ENCODE measurements at places on chromosomes 6 and 20.
A peak's percentile ranks its signal among the peaks of the same experiment; 100 is the strongest.

DNA sequence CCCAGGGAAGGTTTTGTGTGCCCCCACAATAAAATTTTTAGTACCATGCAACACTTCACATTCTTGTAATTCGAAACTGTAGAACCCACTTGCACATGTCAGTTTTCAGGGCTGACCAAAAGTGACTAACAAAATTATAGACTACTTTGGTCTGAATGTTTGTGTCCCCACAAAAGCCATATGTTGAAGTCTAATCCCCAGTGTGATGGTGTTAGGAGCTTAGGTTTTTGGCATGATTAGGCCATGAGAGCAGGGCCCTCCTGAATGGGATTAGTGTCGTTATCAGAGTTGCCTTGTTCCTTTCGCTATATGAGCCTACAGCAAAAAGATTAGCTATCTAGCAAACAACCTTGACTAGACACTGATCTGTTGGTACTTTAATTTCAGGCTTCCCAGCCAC lies 49.0 kb upstream of the TENT5A start:
- DNase-seq = no peak

DNA sequence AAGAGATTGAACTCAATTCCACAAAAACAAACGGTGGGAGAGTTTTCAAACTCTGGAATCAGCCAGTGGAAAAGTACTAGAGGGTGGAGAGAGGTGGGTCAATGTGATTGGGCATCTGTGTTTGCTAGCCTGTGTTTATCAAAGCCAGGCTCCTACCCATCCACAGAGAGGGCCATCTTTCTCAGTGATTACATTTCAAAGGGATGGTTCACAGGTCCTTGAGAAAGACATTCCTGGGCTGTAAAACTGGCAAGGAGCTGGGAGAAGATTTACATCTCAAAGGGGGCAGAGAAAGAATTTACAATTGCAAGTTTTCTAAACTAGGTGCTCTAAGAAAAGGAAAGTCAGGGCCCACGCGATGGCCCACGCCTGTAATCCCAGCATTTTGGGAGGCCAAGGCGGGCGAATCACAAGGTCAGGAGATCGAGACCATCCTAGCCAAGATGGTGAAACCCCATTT lies 146.8 kb upstream of the UST start:
- no peak for DNase-seq

DNA sequence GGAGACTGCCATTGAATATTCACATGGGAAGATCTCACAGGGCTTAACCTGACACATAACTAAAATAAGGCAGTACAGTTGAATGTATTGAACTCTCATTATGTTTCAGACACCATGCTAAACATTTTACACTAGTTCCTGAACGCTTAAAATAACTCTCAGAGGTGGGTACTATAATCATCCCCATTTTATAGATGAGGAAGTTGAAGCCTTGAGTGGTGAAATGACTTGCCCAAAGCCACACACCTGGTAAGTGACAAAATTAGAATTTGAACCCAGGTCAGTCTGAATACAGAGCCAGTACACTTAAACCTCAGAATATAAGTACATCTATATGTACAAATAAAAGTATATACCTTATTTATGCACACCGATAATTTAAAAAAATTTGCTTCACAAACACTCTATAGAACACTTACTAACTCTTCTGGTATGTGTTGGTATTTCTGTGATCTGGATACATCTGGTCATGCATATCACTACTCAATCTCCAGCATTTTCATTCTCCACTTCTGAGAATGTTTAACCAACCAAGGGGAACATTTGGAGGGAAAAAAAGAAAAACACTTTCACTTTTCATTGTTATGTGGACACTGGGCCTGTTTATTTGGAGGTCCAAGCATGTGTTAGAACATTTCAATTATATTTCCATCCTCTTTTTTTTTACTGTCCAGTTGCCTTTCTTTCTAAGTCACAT lies 4.6 kb upstream of the BICRAL start:
- no peak for DNase-seq

DNA sequence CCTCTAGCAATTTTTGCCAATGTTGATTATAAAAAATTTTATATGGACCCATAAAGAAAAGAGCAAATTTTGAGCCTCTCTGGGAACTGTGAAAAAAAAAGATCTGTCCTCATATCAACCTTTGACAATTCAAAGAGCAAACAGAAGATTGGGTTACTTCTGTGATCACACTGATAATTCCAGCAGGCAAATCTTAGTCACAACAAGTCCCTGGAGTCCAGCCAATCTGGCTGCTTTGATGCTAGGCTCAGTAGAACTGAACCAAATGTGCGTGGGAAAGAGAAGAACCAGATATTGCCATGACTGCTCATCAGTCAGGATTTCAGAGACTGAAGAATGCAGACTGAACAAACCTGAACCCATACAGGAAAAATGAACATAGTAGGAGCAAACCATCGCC lies 438.4 kb upstream of the FLRT3 start:
- DNase-seq = no peak

DNA sequence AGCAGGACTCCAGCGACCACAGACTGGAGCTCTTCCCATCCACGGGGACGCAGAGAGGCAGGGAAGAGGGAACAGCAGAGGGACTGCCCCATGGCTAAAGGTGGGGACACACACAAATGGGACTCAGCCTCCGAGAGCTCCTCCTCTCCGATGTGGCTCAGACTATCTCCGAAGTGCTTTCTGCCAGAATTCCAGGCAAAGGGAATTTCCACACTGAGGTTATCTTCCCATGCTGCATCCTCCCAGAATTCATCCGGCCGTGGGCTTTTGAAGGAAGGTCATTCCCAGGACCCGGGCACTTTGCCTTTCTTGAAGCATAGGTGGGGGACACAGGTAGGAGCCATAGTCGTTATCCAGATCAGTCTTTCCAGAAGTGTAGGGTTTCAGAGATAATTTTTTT lies 67.9 kb downstream of the SULF2 start:
- DNase-seq = no peak

- no peak for DNase-seq
Observed at GRCh38 chr6:53279293-53279692, 69.5 kb downstream of the ELOVL5 start.

- no peak for DNase-seq
Observed at GRCh38 chr20:41560970-41561369, 57.2 kb downstream of the CHD6 start.

GRCh38 chr20:31560746-31561598 lies 44.1 kb upstream of the ID1 start:
- no peak for DNase-seq

DNA sequence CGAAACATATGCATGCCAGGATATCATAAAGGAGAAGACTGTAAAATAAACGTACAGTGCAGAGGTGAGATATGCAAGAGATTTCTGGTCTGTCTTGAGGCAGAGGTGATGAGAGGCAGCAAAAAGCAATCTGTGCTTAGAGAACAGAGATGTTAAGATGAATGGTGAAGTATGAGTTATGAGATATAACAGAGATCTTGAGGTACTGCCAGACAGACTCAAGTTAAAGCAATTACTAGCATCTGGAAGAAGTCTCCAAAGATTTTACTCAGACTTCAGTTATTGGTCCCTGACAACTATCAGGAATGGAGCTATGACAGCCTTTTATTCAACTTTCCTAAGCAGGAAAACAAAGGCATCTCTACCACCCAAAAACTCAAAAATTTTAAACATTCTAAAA lies 122.8 kb upstream of the DST start:
- DNase-seq = no peak

GRCh38 chr20:31666258-31667042 lies 28.7 kb downstream of the COX4I2 start:
- DNase-seq = peak; percentile 22

DNA sequence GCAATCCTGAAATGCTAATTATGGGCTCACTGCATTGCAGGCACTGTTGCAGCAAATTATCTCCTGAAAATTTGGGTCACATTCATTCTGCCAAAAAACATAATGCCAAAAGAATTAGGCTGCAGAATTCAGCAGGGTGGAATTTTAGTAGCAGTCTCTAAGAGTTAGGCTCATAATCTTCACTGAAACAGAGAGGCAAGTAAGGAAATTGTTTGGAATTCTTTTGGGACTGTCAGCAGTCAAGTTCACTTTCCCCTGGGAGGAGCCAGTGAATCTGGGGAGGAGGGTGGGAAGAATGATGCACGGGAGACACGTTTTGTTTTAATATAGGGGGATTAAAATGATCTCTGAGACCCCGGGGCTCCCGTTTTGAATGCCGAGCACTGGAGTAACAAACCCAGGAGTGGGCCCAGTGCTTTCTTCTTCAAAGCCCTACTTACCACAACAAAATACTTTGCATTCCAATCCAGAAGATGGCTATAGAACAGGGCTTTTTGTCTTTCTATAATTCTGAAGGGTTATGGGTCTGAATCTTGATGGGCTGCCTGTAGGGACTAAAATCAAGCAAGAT lies 44.7 kb downstream of the SOBP start:
- DNase-seq = no peak

- DNase-seq = no peak
Observed at GRCh38 chr6:165685302-165685701, 22.3 kb upstream of the PDE10A start.

- DNase-seq = no peak
Observed at GRCh38 chr6:108588586-108588985, 27.9 kb downstream of the FOXO3 start.

GRCh38 chr6:149213829-149214228 lies 103.7 kb upstream of the TAB2 start:
- no peak for DNase-seq

DNA sequence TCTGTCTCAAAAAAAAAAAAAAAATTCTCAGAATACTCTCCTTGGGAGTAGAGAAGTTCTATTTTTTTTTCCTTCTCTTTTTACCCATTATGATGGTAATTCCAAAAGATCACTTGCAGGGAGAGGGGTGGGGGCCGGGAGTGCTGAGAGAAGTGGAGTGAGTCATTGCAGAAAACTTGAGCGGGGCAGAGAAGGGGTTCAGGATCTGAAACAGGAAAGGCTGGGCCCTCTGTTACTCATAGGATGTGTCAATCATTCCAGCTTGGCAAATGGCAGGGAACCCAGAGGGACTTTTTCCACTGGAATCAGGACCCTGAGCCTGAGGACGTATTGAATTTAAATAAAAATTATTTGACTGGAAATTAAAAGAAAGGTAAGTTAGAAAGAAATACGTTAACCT lies 111.4 kb upstream of the ARMC2 start:
- DNase-seq = no peak

DNA sequence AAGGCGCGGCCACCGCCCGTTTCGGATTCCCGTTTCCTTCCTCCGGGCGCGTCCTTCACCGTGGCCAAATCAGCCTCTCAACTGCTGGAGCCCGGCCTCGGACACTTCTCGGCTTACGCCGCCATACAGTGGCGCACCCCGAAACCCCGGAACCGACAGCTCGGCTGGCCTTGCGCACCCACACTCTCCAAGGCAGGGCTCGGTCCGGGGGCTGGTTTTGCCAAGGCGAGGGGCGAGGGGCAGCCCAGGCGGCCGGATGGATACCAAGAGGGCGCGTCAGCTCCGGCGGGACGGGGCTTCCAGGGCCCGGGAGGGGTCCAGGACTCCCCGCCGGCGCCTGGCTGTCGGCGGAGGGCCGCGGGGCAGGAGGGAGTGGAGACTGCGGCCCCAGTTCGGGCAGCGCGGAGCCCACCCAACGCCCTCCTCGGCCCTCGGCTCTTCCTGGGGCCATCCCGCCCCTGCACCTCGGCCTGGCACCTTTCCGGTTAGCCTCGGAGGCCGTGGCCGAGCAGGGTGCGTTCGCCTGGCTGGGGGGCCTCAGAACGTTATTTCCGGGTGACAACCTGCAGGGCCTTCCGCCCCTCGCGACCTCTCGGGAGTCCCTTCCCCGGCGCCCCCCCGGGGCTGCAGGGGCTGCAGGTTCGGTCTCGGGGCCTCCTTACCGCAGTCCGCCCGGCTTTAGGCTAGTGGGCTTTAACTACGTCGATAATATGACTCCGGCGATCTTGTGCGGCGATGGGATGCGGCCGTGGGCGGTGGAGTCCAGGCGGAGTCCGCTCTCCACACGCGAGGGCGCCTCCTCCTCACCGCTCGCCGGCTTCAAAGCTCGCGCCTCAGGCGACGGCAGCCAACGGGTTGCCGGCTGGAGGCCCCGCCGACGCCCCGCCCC lies 697 bp upstream of the CEP43 start:
- DNase-seq = peak; percentile 16

GRCh38 chr20:2692036-2692885 lies at the start of gene EBF4:
EBF4 (plus strand) TSS chr20:2692780; CDS start chr20:2693646, 866 bp downstream.
- DNase-seq = peak; percentile 15

DNA sequence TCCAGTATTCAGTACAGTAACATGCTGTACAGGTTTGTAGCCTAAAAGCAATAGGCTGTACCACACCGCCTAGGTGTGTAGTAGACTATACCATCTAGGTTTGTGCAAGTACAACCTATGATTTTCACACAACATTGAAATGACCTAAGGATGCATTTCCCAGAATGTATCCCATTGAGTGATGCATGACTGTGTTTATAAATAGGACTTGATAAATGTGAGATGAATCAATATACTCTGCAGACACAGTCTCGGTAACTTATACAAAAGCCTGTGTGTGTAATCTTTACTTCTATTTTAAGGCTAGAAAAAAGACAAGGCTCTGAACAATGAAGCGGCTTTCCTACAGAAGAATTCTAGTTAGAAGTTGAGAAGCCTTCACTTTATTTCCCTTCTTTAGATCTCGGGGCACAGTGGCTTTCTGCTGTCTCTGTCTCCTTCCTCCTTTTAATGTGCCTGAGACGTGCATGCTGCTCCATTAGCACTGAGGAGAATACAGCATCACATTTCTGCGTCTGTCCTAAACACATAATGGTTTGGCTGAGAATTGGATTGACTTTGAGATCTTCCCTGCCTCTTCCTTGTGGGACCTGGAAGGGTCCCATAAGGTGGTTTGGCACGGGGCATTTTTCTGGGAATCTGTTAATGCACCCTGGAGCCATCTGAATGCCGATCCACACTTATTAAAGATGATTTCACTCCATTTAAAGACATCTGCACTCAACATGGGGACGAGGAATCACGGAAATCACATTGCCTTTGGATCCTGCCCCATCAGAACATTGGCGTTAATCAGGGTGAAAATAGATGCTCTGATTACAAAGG lies 112.5 kb downstream of the SCML4 start:
- DNase-seq = no peak

GRCh38 chr20:41428285-41428684 lies 61.7 kb upstream of the EMILIN3 start:
- DNase-seq = no peak

GRCh38 chr6:13074415-13075140 lies 253.8 kb downstream of the TBC1D7 start:
- no peak for DNase-seq

DNA sequence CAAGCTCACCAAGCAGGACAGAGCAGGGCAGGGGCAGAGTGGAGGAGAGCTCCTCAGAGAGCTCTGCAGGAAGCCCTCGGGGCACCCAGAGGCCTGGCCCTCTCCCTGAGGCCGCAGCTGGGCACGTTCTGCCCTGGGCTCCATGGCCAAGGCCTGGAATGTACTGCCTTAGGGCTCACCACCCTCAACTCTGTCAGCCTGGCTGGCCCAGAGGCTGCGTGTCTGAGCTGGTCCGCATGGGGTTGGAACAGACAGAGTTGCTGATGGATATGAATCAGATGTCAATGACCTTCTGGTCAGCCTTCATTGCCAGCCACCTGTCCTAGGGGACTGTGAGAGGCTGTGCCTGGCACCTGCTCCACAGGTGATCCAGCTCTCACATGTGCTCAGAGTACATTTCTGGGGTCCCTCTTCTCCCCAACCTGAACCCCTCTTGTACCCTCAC lies 33.2 kb upstream of the PCMTD2 start:
- DNase-seq = no peak

All from hypothalamus (tissue), 51 donors.